Glutamatergic neuron (in vitro differentiated cells): ENCODE measurements at places on chromosomes 13 and 19.
A peak's percentile ranks its signal among the peaks of the same experiment; 100 is the strongest.

- no peak for DNase-seq
Observed at GRCh38 chr13:61187471-61187870, 228.2 kb downstream of the PCDH20 start.

DNA sequence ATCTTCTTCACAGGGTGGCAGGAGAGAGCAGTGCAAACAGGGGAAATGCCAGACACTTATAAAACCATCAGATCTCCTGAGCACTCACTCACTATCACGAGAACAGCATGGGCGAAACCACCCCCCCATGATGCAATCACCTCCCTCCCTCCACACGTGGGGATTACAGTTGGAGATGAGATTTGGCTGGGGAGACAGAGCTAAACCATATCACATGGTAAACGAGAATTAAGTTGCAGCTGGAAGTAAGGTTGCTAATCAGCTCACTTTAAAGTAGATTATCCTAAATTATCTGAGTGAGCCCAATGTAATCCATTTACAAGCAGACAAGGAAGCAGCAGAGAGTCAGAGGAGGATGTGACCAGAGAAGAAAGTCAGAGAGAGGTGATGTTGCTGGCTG lies 102.2 kb upstream of the IPO5 start:
- DNase-seq, result no peak

GRCh38 chr19:10915130-10916091 lies 13.0 kb downstream of the YIPF2 start:
- peak; percentile 66 for DNase-seq

DNA sequence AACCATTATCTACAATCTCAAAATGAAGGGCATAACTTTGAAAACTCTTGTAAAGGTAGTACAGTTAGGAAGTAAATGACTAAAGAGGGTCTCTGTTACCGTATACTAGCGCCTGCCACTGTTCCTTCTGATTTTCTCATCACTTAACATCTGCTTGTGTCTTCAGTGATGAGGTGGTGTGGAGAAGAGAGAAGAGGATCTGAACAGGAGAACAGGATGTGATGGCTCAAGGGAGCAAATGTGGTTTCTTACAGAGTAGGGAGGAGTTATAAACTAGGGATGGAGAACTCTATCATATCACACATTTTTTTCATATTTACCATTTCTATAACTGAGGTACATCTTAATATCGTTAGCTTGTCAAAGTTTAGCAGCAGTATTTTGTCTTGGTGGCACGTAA lies 1.1 kb downstream of the KCTD4 start:
- no peak for DNase-seq

DNA sequence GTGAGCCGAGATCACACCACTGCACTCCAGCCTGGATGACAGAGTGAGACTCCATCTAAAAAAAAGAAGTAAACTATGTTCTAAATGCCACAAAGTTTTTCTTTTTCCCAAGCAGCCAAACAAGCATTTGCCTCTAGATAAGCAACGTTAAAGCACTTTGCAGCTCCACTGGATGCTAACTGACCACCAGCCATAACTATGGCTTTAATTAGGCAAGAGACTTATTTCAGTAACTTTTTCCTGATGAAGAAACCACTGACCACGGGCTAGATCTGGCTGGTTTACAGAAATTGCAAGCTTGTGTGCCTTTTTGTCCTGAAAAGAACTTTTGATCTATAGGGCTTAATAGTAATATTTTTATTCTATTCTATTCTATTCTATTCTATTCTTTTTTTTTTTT lies 22.1 kb downstream of the CD70 start:
- DNase-seq, result no peak

DNA sequence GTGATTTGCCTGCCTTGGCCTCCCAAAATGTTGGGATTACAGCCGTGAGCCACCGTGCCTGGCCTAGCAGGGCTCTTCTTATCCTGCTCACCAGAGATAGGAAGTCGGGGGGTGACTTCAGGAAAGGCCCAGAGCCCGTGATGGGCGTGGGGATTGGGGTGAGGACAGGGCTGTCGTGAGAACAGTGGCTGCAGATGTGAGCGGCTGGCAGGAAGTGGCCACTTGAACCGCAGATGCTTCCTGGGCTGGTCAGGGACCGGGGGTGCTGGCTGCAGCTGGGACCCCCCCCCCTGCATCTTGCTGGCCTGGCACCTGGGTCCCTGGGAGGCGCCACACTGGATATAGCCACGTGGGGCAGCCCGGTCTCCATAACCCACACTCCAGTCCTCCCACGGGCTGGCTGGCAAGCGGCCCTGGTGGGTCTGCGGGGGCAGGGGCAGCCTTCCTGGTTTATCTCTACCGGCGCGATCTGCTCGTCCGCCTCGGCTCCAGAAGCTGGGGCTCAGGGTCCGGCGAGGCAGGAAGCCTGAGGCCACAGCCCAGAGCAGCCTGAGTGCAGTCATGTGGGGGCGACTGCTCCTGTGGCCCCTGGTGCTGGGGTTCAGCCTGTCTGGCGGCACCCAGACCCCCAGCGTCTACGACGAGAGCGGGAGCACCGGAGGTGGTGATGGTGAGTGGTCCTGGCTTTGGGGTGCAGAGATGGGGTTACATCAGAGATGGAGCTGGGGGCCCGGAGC lies at the start of gene F2RL3:
Gene F2RL3 (plus strand): TSS at position 371 of the 737 bp plus-strand sequence. CDS start 191 bp downstream, at position 562.
- DNase-seq, result no peak

- no peak for DNase-seq
Observed at GRCh38 chr13:34506796-34507195, 435.3 kb upstream of the NBEA start.

- no peak for DNase-seq
Observed at GRCh38 chr19:45475537-45476291, 7.9 kb downstream of the FOSB start.

DNA sequence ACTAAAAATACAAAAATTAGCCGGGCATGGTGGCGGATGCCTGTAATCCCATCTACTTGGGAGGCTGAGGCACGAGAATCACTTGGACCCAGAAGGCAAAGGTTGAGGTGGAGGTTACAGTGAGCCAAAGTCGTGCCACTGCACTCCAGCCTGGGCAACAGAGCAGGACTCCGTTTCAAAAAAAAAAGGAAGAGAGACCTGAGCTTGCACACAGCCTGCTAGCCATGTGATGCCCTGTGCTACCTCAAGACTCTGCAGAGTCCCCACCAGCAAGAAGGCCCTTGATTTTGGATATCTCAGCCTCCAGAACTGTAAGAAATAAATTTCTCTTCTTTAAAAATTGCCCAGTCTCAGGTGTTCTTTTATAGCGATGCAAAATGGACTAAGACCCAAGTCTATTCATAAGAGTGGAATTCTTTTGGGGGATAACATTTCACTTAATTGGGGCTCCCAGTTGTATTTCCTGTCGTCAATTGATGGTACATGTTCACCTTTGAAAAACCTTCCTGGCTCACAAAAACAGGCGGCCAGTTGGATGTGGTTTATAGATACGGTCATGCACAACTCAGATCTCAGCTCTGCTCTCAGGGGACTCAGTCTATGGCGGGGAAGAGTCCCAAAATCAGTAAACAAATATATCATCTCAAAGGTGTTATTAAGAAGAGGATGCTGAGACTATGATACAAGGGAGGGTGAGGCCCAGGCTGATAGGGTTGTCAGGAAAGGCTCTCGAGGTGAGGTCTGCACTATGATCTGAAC lies 2.4 kb upstream of the CHERP start:
- DNase-seq, result no peak

- DNase-seq, result no peak
Observed at GRCh38 chr13:40558656-40559055, 107.8 kb downstream of the FOXO1 start.

GRCh38 chr13:107563099-107563925 lies 652.0 kb downstream of the LIG4 start:
- DNase-seq, result no peak

- no peak for DNase-seq
Observed at GRCh38 chr19:11187441-11187840, 9.9 kb downstream of the KANK2 start.

DNA sequence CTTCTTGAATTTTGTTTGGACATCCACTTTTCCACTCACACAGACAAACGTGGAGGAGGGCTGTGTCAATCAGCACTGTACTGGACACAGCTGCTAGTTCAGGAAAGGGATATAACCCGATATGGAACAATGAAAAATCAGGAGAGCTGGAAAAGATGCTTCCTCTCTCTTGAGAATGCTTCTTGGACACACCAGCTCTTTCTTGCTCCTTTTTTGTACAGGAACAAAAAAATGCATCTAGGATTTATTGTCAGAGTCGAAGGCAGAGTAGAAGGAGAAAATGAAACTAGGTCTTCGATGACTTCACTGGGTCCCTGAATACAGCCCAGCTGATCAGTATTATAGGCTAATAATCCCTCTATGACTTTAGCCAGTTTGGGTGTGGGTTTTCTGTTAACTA lies 62.2 kb downstream of the PEG3 start:
- no peak for DNase-seq

DNA sequence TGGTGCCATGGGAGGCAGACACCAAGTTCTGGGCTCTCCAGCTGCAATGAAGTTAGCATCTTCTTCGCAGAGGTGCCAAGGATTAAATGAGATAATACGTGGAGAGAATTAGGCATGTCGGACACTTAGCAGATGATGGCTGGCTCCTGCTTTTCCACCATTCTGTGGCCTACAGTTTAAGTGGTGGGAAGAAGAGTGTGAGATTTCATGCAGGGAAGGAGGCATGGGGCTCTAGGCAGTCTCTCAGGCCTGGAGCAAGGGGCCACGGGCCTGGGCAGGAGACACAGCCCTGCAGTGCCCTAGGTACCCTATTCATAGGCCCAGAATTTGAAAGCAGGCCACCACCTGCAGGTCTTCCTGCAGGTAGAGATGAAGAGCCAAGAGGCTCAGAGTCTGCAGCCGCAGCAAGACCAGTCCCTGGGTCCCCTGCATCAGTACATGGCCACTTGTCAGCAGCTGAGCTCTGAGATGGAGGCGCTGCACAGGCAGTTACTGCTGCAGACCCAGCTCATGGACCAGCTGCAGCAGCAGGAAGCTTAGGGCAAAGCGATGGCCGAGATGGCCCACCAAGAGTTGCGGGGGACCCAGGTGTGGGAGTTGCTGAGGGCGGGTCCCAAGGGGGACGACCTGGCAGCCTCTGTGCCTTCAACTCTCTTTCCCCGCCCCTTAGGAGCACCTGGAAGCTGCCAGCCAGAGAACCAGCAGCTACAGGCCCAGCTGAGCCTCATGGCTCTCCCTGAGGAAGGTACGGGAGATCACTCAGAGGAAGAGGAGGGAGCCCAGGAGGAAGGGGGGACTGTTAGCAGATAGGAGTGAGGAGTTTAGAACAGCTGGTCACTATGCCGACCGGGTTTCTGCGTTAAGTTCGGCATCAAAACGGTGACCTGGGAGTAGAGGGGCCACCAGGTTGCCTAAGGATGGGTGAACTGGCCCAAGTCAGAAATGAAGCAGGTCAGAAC lies 33.2 kb upstream of the ZNF492 start:
- DNase-seq, result no peak

DNA sequence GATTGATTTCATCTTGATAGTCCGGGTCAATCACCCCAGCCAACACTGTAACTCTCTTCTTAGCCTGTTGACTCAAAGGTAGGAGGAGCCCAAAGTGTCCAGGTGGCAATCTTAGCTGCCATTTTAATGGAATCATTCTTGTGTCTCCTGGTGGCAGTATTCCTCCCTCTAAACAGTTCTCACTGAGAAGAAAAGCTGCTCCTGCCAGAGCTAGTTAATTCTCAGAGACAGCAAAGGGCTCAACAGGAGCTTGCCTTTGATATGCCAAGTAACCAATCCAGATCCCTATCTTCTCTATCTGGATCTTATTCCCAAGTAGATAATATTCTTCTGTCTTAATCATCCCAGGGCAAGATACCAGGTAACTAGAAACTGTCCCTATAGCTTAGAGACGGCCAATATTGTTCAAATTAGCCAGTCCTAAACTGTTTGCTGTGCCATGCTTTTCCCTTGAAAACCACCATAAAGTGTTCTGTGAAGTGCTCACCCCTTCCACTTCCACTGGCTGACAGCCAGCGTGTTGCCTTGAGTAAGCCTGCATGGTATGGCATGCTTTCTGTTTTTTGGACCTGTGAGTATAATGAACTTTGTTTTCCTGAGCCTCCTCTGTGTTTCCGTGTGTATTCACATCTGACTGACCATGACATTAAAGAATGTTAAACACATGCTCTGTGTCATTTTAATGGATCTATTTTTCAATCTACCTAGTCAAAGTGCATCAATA lies 463.7 kb upstream of the SLITRK5 start:
- no peak for DNase-seq

DNA sequence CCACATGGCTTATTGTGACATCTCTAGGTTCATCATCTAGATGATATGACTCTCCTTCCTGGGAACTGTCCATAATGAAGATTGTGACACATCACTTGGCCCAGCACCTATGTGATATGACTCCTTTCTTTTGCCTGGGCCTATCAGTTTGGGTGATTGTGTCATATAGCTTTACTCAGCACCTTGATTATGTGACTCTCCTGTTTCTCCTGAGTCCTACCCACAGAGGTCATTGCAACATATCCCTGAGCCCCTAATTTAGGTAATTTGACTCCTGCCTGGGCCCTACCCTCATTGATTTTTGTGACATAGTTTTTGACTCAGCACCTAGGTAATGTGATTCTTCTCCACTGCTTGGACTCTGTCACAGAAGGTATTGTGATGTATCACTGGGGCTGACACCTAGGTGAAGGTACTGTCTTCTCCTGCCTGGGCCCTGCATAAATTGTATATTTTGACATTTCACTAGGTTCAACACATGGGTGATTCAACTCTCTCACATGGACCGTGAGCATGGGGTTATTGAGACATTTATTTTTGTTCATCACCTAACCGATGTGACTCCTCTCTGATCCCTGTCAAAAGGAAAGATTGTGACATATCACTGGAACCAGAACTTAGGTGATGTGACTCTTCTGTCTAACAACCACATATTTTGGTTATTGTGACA lies 26.2 kb upstream of the ZNF254 start:
- no peak for DNase-seq

GRCh38 chr19:49487277-49488045 lies at the start of gene RPL13A:
TSS of gene RPL13A (plus strand) at chr19:49487608. CDS start at chr19:49487630, 22 bp downstream.
- peak; percentile 100 for DNase-seq

GRCh38 chr13:32135056-32135390 lies 103.4 kb downstream of the FRY start:
- no peak for DNase-seq

DNA sequence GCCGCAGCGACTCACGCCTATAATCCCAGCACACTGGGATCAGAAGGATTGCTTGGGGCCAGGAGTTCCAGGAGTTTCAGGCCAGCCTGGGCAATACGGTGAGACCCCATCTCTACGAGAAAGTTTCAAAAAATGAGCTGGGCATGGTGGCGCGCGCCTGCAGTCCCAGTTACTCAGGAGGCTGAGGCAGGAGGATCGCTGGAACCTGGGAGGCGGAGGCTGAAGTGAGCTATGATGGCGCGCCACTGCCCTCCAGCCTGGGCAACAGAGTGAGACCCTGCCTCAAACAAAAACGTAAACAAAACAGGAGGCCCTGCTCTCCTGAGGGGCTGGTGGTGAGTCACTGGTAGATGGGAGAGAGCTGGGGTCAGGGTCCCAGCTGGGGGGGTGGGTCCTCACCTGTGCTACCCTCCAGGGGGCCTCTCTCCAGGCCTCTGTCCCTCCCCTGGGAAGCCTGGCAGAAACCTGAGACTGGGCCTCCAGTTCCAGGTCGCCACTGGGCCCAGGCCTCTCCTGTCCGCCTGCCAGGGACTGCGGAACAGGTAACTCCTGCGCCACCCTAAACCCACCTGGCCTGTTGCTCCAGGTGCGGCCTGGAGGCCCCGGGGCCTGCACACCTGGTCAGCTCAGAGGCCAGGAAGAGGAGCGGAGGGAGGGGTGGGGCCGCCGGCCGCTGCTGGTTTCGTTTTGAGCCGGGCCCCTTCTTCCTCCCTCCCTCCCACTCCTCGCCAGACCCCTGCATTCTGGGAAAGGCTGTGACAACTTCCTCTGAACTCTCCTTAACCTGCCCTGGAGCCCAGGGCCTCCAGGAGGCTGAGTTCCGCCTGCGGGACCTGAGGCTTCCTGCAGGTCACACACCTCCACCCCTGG lies 17.2 kb upstream of the ZBTB7A start:
- no peak for DNase-seq

GRCh38 chr13:24042710-24043440 lies 117.6 kb upstream of the SPATA13 start:
- no peak for DNase-seq
